Activated T-cell treated with anti-CD3 and anti-CD28 coated beads for 4 hours (primary cell): ENCODE measurements at places on chromosomes 3 and 15.

GRCh38 chr3:124282751-124283651 lies 291.1 kb upstream of the ROPN1 start:
- no peak for DNase-seq

GRCh38 chr3:52733256-52733891 lies 27.5 kb downstream of the SPCS1 start:
- DNase-seq: no peak

GRCh38 chr3:134606033-134607025 lies 44.5 kb downstream of the KY start:
- DNase-seq: no peak

DNA sequence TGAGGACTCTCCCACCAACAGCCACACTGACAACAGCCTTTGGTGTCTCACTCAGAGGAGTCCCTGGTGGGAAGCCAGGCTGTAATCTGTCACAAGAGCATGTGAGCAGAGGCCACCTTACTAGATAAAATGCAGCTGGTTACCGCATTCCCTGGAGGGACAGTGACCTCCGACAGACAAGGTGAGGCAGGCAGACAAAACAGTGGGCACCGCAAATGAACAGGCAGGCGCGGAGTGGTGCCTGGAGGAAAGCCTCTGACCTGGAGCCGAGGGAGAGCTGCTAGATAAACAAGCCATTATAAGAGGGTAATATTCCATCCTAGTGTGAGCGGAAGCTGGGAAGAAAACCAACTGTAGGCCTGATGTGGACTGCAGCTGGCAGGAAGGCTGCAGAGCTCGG lies 736.4 kb downstream of the FHIT start:
- no peak for DNase-seq

DNA sequence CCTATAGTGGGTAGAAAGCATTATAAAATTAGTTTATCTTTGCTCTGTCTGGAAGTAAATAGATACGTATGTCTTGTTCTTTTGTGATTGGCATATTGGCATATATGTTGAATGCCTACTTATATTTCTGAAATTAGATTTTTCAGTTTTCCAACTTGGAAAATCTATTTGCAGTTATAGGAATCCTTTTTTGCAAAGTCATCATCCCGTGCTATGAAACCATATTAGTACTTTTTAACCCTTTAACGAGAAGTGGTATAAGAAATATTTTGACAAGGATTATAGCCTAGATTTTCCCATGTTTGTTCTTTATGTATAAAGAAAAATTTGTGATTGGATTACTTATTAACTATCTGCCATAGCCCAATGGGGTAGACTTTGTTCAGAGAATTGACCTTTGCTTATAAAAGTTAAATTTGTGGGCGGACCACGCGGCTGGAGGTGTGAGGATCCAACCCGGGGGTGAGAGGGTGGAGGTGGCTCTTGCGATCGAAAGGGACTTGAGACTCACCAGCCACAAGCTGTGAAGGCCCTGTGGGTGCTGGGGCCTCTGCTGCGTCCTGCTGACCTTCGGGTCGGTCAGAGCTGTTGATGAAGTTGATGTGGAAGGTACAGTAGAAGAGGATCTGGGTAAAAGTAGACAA lies 5.9 kb downstream of the LRRC28 start:
- DNase-seq: no peak

DNA sequence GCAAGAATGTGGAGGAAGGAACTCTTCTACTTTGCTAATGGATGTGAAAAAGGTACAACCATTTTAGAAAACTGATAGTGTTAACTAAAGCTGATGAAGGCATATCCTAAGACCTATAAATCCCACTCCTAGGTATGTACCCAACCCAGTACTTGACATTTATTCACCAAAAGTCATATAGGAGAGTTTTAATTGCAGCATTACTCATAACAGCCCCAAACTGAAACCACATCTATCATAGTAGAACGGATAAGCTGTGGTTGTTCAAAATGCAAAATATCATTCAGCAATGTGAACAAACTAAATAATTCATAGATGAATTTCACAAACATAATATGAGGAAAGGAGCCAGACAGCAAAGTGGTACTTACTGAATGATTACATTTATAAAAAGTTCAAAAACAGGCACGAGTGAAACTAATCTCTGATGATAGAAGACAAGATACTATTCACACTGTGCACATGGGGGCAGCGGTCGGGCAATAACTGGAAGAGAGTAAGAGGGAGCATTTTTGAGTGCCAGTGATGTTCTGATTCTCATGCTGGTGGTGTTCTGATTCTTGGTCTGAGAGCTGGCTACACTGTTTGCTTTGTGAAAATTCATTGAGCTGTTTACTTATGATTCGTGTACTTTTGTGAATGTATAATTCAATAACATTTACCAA lies 34.3 kb downstream of the GOLIM4 start:
- no peak for DNase-seq

DNA sequence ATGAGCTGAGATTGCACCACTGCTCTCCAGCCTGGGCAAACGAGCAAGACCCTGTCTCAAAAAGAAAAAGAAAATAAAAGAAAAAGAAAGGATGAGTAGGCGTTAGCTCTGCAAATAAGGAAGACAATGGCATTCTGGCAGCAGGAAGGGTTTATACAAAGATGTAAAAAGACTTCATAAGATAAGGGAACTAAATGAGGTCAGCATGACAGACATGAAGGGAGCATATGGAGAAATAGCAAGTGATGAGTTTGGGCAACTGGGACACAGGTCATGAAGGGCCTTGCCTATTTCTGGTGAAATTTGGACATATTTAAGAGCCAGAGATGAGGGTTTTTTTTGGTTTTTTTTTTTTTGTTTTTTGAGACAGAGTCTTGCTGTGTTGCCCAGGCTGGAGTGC lies 24.5 kb downstream of the TMEM266 start:
- DNase-seq: no peak

DNA sequence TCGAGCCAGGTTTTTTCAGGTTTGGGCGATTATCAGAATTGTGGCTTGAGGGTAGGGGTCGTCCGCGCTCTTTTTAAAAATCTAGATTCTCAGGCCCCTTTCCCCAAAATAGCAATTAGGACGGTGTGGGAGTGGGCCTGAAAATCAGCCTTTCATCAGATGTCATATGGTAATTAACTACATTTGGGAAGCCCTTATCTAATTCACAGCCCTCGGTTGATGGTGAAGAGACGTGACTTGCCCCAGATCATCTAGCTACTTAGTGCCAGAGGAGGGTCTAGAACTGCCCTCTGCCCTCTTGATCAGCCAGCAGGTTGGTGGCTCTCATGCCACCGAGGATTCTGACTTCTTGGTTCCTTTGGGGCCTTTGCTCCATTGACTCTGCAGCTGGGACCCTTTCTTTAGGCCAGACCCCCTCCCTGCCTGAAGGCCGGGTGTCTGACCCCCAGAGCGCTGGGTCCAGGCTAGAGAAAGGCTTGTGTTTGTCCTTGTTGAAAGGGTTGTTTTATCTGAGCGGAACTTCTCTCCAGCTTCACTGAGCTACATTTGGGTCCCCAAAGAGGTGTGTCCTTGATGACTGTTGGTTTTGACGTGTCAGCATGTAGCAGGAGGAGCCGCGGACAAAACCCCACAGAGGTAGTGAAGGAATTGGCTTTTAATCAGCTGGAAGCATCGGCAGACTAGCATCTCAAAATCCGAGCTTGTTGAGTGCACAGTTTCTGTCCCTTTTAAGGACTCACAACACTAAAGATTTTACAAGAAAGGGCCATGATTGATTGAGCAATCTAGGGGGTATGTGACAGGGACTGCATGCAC lies 857 bp downstream of the AEN start:
- peak; percentile 39 for DNase-seq

GRCh38 chr15:36866896-36867295 lies 233.5 kb downstream of the MEIS2 start:
- DNase-seq: no peak

- DNase-seq: no peak
These were observed 133.7 kb upstream of the BCL6 start for GRCh38 chr3:187878772-187879518.

DNA sequence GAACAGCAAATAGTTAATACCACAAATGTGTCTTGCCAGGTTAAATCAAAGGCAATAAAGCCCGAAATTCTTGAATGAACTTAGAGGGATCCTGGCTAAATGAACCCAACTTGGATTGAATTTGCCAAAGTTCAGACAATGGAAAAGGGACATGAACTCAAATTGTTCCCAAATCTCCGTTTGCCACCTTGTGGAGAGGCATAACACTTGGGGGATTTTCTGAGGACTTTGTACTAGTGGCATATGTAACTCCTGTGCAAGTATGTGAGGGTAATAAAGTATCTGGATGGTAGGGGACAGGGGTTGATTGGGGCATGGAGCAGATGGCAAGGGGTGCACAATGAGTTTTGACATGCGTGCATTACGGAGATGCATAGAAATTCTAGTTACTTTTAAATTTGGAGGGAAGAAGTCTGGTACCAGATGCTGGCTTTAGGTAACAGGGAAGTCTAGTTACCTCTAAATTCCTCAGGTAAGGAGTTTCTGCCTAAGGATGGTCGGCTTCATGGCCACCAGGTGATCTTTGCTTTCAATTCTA lies 1.2 kb upstream of the TCAIM start:
- no peak for DNase-seq

DNA sequence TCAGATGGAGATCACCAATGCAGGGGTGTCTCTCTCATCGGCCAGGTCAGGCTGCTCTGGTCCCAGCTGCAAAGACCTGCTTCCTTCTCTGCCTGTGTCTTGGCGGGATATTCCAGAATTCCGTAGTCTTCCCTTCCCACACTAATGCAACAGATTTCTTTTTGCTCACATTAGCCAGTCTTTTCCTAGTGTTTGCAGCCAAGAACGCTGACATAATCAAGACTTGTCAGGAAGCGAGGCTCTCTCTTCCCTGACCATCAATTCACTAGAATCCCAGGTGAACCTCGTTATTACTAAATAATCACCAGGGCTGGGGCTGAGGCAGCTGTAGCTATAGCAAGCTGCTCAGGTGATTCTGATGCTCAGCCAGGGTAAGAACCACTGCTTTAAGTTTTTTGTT lies 43.2 kb upstream of the ACKR4 start:
- no peak for DNase-seq
